Mucosa of descending colon (tissue), 3 donors: ENCODE measurements at places on chromosomes 13 and 19. TPM values are rescaled to one million over a fixed set of nuclear protein-coding genes. Genes with fewer than 3 reads are reported as not detected.

C13orf46 gene
- total RNA-seq = 1.8 TPM

CTXN1 gene
- total RNA-seq = 1.9 TPM

SGTA gene
- 37.7 TPM for total RNA-seq

ATXN8OS gene
- not detected for total RNA-seq

GPR108 gene
- total RNA-seq = 89.2 TPM

EDDM13 gene
- total RNA-seq = not detected

DPF1 gene
- not detected for total RNA-seq

P2RY11 gene
- total RNA-seq = 14.1 TPM

MEF2B gene
- 2.5 TPM for total RNA-seq

POU2F2 gene
- 6.1 TPM for total RNA-seq

C1QTNF9 gene
- not detected for total RNA-seq

DIAPH3 gene
- total RNA-seq = 1.3 TPM

GCDH gene
- total RNA-seq = 27.2 TPM

CGB8 gene
- total RNA-seq = not detected

PRTN3 gene
- not detected for total RNA-seq

ZNF555 gene
- total RNA-seq = 8.4 TPM

CACNG7 gene
- total RNA-seq = 0.54 TPM

ZNF541 gene
- not detected for total RNA-seq

SYT3 gene
- not detected for total RNA-seq

CYP4F12 gene
- total RNA-seq = 62.8 TPM
